ENCODE measurements at places on chromosomes 11 and 22.

DNA sequence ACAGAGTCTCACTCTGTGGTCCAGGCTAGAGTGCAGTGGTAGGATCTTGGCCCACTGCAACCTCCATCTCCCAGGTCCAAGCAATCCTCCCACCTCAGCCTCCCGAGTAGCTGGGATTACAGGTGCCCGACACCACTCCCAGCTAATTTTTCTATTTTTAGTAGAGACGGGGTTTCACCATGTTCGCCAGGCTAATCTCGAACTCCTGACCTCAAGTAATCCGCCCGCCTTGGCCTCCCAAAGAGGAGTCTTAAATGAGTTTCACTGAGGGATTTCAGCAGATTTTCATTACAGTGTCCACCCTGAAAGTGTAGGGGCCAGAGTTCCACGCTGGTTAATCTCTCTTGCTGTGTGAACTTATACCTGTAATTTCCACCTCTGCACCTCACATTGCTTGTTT is 412 bp upstream of the RPS3 start:
- no peak for DNase-seq

DNA sequence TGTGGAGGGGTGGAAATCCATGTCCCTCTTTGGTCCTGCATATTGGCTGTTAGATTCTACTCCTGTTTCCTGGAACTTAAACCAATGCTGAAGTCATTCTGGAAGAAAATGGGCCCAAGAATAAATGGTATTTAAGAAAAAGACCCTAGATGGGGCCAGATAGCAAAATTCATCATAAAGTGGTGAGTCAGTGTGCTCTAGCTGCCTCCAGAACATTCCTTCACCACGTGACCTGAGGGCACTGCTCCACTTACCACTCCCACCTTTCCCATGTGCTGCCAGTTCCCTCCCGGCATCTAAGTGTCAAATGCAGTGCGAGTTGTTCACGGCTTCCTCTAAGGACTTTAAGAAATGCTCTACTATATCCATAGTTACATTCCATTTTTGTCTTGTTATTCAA is 30.9 kb upstream of the NAP1L4 start:
- no peak for DNase-seq

DNA sequence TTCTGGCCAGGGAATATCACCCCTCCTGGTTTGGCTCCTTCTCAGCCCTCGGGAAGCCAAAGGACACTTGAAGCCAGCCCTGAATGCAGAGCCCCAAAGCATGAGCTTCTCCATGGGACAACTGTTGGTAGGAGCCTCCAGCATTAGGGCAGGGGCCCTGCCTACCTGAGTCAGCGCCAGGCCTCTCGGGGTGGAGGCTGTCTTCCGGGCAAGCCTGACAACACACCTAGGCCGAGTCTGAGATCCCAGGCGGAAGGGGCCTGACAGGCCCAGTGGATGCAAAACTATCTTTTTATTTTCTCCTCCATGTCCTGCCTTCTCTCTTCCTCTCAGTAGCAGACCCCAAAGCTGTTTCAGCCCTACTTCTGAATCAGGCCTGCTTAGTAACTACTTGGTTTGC is 27.6 kb downstream of the RCOR2 start:
- DNase-seq = no peak

DNA sequence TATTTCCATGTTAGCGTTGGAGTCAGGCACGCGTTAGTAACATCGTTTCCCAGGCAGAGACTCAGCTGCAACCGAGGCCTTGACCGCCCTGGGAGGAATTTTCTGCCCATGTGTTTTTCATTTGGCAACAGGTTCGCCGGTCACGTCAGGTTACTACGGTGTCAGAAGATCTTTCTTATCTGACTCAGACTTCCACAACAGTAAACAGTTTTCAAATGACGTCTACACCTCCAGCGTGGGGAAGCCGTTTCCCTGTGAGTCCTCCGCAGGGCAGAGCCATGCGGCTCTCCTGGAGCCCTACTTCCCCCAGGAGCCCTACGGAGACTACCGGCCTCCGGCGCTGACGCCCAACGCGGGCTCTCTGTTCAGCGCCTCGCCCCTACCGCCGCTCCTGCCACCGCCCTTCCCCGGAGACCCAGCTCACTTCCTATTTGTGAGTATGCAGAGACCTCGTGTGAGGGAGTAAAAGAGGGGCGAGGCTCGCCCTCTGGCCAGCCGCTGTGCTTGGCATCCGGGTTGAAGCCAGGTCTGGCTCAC is 14.3 kb upstream of the POU2AF3 start:
- DNase-seq = peak; percentile 37

DNA sequence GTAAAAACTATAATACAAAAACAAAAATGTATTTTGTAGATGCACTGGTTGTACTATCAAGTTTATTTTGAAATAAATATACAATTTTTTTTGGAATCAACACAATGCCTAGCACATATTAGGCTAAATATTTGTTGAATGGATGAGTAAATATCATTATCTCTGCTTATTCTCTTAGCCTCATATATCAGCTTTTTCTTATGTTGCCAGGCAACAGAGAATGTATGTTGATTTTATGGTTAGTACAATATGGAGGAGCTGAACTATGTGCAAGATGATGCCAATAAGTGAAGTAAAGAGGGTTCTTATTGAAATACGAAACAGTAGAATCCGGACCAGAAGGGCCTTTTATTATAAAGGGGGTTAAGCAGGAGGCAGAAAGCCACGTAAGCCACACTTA is 94.9 kb downstream of the FAR1 start:
- DNase-seq = no peak

GRCh38 chr11:110327508-110327907 is 31.1 kb upstream of the RDX start:
- DNase-seq = peak; percentile 13

GRCh38 chr11:117145393-117145761 is 1.3 kb downstream of the PAFAH1B2 start:
- DNase-seq = no peak

DNA sequence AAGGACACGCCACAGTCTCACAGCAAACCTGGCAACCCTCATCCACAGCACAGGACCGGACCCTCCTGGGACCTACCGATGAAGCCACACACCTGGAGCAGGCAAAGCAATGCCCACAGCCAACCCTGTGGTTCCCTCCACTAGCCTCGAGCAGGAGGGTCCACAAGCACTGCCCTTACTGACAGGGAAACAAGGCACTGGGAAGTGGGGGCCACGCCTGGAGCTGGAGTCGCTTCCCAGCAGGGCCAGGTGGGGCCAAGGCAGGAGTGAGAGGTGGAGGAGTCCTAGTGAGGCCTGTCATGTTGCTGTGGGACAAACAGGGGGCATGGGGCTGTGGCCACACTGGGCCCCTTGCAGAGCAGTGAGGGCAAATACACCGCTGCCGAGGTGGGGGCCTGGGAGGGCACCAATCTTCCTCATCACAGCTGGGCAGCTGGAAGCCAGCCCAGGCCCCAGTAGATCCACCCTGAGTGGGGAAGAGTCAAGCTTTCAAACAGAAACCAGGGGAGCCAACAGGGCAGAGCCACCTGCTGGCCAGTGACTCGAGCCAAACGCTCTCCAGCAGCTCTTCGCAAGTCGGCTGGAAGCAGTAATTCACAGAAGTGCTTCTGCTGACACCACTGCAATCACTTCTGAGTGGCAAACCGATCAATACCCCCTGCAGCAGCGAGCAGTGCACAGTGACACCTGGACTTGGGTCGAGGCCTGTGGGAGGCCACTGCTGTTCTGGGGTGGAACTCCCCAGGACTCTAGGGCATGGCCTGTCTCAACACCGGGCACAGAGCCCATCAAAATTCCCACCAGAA is 13.7 kb downstream of the SULT4A1 start:
- no peak for DNase-seq

- DNase-seq = no peak
Measured at GRCh38 chr11:132941024-132941646, 591.2 kb downstream of the OPCML start.

DNA sequence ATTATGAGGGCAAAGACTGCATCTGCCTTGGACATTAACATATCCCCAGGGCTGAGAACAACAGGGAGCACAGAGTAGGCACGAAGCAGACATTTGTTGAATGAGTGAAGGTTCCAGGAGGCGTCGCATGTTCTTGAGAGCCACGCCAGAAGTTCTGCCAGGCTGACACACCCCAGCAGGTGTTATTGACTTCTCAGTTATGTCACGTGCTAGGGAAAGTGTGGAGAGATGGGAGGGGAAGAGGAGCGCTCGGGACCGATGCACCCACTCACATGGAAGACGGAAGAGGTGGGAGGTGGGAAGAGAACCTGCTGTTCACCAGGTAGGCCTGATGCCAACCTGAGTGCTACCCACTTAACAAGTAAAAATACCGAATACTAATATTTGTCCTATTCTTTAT is 232.8 kb downstream of the LARGE1 start:
- DNase-seq = no peak

- DNase-seq = no peak
Measured at GRCh38 chr11:16867097-16867496, 128.7 kb downstream of the C11orf58 start.

GRCh38 chr11:88103337-88104206 is 71.7 kb downstream of the RAB38 start:
- DNase-seq = peak; percentile 7

GRCh38 chr11:19018901-19019300 is 41.6 kb downstream of the MRGPRX2 start:
- no peak for DNase-seq

GRCh38 chr11:111422494-111423249 is 43.6 kb upstream of the POU2AF1 start:
- DNase-seq = peak; percentile 84

DNA sequence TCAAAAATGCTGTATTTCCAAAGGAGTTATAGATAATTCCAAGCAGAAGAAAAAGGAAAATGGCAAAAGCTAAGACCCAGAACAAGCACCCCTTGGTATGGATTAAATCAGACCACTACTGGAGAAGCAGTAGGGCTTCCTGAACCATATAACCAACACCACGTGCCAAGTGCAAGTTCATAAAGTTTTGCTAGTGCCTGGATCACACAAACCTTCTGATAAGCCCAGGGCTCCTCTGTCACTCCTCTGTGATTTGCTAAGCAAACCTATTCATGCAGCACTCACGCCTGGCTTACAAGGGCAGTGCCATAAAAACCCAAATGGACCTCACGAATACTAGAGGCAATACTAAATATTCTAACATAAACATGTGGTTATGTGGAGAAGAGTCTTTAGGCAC is 13.3 kb downstream of the LARGE1 start:
- DNase-seq = no peak

DNA sequence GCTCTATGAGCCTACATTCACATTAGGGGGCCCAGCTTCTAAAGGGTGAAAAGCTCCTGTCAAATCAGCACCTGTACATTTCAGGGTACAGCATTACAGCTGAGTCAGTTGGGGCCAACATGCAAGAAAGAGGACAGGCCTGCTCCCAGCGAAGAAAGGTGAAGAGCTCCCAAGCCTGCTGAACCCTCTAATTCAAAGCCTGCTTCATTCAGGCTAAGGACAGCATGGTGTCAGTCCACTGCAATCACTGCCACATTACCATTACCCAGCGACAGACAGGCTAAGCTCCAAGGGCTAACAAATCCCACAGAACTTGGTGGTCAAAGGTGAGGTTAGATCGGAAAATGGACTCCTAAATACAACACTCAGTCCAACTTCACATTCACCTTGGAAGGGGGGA is 65.4 kb upstream of the CHRM4 start:
- no peak for DNase-seq

- no peak for DNase-seq
Measured at GRCh38 chr11:66259956-66260355, 8.5 kb upstream of the RAB1B start.

- peak; percentile 46 for DNase-seq
Measured at GRCh38 chr11:66070604-66071380, 720 bp downstream of the PACS1 start.

- DNase-seq = no peak
Measured at GRCh38 chr11:16690086-16690485, 48.4 kb upstream of the C11orf58 start.

DNA sequence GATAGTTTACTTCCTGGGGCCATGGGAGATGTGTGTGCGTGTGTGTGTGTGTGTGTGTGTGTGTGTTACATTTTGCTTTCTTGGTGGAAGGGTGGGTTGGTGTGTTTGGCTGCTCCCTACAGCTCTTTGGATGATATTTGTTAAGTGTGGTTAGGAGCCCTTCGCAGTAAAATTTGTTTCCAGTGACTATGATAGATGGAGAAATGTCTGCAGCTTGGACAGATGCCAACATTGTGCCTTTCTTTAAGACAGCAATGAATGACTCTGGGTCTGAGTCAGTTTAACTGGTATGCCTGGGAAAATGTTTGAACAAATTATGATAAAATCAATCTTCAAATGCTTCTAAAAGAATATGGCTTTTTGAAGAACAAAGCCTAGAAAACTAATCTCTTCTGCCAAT is 102.7 kb upstream of the TRPC6 start:
- DNase-seq = no peak

DNA sequence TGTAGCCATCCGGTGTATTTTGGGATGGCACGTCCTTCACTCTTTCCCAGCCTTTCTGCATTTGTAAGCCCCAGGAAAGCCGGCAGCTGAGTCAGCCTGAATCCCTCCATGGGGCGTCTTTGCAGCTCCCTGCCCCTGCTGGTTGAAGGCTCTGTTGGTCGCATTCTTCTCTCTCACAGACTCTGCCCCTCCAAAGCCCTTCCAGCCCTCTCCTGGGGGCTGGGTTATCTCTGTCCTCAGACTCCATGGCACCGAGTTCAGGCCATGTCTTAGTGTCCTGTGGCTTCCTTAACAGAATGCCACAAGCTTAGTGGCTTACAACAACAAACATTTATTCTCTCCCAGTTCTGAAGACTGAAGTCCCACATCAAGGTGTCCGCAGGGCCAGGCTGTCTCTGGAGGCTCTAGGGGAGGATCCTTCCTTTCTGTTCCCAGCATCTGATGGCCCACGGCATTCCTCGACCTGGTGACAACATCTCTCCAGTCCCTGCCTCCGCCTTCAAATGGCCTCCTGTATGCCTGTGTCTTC is 62.2 kb downstream of the BCR start:
- no peak for DNase-seq

DNA sequence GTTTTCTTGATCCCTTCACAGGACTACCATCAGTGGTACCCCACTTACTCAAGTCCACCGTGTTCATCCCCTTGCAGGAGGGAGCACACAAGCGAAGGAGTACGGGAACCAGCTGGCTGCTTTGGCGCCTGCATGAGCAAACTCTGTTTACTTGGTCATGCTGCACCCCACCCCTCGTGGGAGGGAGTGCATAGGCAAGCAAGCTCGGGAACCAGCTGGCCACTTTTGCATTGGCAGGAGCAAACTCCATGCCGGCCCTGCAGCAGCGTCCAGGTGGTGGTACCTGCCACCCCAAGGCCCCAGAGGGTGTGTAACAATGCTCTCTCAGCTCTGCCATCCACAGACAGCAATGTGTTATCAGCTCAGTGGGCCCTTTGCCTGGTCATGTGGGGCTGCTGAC is 737.8 kb downstream of the FAM181B start:
- no peak for DNase-seq

- no peak for DNase-seq
Measured at GRCh38 chr11:126327281-126328000, 23.6 kb downstream of the DCPS start.

DNA sequence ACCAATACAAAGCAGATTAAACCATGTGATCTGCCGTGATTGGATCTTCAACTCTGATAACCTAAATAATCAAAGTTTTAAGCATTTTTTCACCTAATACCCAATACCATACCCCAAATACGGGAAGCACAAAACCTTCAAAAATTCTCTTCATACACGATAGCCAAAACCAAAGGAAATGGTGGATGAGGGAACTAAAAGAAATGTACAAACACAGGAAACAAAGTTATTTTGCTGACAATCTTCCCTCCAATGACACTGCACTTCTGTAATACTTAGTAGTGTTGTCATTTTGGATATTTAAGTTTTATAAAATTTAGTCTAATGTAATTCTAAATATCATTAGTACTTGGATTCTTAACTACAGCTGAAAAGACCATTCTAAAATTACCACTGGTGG is 27.0 kb downstream of the CSTF3 start:
- DNase-seq = no peak
